ENCODE measurements at places on chromosomes 2 and 18. TPM values are rescaled to one million over a fixed set of nuclear protein-coding genes. Genes with fewer than 3 reads are reported as not detected.

Gene NEB
- 2.5 TPM for polyA plus RNA-seq

Gene POTEI
- polyA plus RNA-seq = 0.26 TPM

Gene FAP
- polyA plus RNA-seq = 38.1 TPM

Gene EMILIN1
- 15.5 TPM for polyA plus RNA-seq

Gene MFSD2B
- not detected for polyA plus RNA-seq

Gene FBXO48
- 0.56 TPM for polyA plus RNA-seq

Measured in pancreas (tissue), 10 donors.